ENCODE measurements at places on chromosomes 3 and 15. TPM values are rescaled to one million over a fixed set of nuclear protein-coding genes. Genes with fewer than 3 reads are reported as not detected.

DNA sequence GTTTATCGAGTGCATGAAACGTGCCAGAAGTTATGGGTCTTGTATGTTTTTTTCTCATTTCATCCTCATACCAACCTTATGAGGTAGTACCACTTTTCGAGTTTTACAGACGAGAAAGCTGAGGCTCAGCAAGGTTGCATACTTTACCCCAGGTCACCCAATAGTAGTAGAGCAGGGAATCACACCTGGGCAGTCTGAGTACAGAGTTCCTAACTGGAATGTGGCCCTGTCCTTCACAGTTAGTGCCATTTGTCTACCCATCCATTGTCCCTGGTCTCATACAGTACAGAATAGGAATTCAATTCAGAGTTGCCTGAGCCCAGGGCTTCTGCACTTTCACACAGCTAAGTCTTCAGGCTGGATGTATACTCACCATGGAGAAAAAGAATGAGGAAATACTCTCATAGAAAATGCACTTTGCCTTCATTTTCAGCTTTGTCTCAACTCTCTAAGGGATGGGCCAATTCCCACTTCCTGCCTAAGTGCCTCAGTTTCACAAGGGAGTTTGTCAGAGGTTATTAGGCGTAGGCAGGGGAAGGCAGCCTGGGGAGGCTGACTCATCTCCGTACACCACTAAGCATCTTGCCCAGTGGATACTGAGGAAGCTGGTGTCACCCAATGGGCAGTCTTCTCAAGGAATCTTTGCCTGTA lies 93.2 kb downstream of the TMEM212 start:
- no peak for DNase-seq

DNA sequence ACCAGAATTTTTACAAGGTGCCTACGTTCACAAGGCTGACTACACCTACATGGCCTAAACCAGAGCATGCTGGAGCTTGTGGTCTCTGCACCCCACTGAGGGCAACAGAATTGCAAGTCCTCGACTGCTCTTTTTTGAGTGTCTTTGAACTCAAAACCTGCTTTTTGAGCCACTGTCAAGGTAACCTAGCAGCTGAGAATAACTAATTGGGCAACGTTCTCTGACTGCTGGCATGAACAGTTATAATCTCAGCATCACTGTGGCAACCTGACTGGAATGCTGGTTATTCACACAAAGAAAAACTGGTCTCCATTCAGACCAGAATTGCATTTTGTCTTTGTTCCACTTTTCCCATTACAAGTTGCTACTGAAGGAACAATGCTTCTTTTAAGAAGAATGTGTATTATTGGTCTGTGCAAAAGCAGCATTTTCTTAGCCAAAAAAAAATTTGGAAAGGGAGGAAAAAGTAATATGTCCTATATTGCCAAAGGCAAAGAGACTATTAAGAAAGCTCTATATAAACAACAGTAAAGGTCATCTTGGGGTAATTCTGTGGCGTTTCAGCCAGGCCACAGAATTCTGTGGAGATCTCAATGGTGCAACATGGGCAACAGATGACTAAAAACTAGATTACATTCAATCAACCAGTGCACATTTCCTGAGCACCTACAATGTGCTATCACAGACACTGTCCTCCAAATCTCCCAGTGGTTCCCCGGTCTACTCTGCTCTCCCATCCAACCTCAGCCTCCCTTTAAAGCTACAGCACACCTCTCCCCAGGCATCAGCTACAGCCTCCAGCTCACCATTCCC lies 76.8 kb downstream of the TNIK start:
- DNase-seq: no peak

The ZWILCH gene
- polyA plus RNA-seq: 21.4 TPM

DNA sequence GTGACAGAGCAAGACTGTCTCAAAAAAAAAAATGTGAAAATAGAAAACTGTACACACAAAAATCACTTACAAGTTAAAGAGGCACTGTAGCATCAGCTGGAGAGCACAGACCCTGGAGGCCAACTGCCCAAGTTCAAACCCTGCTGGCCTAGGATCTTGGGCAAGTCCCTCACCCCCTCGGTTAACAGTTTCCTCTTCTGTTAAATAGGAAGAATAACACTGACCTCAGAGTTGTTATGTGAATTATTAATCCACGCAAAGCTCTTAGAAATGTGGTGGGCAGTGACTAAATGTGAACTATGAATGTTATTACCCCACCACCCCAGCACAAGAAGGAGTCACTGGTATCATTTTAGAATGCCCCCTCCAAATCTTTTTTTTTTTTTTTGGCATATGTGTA lies 11.2 kb downstream of the CIB1 start:
- no peak for DNase-seq

GRCh38 chr3:128297401-128298138 lies 144.3 kb downstream of the EEFSEC start:
- DNase-seq: no peak

The LEKR1 gene
- 1.8 TPM for polyA plus RNA-seq

DNA sequence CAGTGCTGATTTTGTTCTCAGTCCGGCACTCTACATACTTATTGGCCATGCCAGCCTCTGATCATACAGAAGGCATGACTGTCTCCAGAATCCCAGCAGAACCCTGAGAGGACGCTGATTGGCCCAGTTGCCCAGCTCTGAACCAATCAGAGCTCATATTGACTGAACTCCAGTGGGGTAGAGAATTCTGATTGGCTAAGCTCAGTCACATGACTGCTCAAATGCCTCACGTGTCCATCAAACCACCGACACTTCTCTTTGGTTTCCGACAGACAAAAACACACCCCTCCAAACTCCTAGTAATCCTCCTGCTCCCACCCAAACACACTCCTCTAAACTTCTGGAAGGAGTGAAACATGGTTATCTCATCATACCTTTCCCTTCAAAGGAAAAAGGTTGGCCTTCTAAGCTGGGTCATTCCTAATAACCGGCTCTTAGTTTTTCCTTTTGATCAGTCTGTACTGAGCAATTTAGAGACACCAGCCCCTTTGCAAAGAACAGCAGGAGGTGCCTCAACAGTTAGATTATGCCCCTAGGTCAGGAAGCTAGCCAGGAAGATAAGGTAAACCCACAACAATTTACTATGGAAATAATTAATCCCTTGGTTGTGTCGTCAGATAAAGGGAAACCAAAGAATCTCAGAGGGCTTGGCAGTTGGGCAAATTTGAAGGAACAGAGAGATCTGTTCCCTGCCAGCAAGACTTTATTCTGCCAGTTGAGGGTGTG lies 187.8 kb downstream of the TLE3 start:
- DNase-seq: no peak

The RYR3 gene
- polyA plus RNA-seq: 12.0 TPM

DNA sequence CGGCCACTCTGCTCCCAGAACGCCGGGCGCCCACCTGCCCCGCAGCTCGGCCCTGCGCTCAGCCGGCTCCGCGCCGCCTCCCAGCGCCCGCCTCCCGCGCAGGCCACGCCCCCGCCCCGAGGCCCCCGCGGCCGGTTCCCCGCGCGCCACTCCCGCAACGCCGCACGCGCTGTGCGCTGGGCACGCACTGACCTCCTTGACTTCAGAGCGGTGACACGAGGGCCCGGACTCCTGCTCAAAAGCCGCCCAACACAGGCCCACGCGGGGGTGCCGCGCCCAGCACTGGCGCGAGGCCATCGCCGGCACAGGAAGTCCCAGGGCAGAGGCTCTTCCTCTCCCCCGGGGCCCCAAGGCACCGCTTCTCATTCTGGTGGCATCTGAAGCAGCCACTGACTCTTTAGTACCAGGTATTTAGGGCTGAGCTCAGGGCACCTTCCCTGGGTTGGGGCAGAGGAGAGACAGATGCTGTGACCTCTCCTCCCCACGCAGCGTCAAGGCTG lies 12.4 kb downstream of the TNK2 start:
- no peak for DNase-seq

DNA sequence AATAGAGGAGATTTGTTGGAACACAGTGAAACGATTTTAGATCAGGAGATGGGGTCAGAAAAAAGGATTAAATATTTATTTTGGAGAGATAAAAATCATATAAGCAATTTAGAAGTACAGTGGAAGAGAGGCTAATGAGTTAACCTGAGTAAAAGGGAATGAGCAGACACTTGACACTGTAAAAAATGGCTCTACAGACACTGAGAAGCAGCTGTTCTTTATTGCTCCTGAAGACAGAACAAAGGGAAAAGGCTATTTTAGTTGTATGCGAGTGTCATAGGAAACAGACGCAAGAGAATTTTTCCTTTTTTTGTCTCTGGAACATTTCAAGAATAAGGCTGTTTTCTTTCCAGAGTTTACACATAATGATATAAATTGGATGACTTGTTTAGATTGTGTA lies 34.3 kb downstream of the ASTE1 start:
- no peak for DNase-seq

GRCh38 chr3:27356976-27357375 lies 12.2 kb downstream of the NEK10 start:
- no peak for DNase-seq

DNA sequence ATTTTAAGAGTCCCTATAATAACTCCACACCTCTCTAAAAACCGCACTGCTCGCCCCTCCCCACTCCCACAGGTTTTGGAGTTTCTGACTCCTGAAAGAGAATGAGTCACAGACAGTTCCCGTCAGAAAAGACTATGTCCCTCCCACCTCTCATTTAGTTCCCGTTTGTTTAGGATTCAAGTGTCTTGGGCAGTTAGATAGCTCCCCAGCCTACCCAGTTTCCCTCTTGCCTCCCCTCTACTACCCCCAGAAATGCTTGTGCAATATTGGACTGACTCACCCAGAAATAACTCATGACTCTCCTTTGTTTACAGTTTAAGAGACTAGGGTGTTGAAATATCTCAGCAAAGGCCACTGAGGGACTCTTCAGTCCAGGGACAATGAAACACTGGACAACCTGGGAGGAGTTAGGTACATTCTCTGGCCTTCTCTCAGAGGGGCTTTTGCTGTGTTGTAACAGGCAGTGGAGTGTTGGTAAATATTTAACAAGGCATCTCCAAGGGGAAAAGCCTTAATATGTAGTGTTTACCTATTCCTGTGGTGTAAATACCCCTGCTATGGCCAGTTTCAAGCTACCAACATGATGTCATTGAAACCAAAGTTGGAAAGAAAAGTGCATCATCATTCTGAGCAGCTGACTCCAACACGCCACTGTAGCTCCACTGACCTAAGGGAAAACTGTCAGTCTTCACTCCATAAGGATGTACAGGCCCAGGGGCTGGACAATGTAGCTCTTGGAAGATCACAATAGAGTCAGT lies 96.1 kb upstream of the CHD2 start:
- DNase-seq: peak; percentile 51

DNA sequence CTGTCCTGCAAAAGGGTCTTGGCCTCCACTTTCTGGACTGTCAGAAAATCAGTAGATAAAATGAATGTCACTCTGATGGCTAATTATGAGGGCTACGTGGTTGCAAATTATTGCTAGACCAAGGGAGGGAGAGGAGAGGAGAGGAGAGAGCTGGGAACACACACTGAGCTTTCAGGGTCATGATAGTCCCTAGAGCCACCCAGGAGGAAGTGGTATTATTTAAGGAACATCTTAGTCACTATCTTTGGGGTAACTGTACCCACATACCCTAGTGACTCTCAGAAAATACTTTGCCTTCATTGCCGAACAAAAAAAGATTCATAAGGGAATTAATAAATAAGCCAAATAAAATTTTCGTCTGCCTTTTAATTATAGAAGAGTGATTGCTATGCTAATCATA lies 642.3 kb upstream of the CFAP20DC start:
- DNase-seq: no peak

DNA sequence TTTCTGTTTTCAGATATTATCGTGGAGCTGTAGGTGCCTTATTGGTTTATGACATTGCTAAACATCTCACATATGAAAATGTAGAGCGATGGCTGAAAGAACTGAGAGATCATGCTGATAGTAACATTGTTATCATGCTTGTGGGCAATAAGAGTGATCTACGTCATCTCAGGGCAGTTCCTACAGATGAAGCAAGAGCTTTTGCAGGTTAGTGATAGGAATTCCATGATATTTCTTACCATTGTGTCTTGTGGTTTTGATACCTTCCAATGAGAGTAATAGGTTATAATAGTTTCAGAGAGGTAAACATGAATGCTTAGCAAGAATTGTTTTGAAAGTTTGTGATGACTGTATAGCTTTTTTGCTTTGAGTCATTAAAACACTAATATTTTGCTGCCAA lies 8.5 kb downstream of the RAB11A start:
- no peak for DNase-seq

DNA sequence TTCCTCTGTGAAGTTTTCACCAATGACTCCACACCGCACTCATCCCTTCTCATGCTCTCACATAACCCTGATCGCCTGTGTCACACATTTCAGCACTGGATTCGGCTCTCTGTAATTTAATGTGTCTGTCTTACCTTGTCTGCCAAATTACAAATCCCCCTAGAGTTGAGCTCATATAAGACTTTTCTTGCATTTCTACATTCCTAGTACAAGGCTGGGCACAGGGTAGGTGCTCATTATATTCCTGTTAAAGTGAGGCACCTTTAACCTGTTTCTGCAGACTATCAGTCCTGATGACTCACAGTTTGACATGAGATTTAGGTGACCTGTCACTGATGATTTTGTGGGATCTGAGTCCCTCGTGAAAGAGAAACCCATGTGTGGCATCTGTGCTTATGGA lies 22.6 kb downstream of the TGM5 start:
- no peak for DNase-seq

GRCh38 chr3:9077029-9077428 lies 113.8 kb upstream of the RAD18 start:
- no peak for DNase-seq

DNA sequence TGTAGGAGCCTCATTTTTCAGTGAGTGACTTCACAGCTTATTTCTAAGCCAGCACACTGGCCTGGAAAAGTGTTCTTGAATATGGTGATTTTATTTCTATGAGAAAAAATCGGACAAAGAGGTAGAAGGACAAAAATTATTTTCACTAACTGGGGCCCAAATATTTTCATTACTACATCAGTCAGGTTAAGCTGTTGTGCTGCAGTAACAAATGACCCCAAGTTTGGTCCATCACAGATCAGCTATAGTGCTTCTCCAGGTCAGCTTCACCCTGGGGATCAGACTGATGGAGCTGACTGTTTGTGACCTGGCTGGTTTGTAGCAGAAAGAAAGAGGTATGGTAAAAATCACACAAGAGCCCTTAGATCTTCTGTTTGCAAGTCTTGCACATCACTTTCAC lies 97.9 kb upstream of the STT3B start:
- no peak for DNase-seq

The TNFSF10 gene
- polyA plus RNA-seq: 42.0 TPM

The FANCD2 gene
- 15.8 TPM for polyA plus RNA-seq

The TMEM158 gene
- 3.4 TPM for polyA plus RNA-seq

The QRICH1 gene
- polyA plus RNA-seq: 89.8 TPM

GRCh38 chr15:47461652-47462141 lies 255.6 kb upstream of the SEMA6D start:
- DNase-seq: no peak

- no peak for DNase-seq
Measured at GRCh38 chr3:194571491-194572142, 61.6 kb downstream of the TMEM44 start.

GRCh38 chr3:41212088-41212487 lies 12.8 kb downstream of the CTNNB1 start:
- no peak for DNase-seq

The ALDH1L1 gene
- polyA plus RNA-seq: 0.28 TPM

The WDR6 gene
- 171 TPM for polyA plus RNA-seq

DNA sequence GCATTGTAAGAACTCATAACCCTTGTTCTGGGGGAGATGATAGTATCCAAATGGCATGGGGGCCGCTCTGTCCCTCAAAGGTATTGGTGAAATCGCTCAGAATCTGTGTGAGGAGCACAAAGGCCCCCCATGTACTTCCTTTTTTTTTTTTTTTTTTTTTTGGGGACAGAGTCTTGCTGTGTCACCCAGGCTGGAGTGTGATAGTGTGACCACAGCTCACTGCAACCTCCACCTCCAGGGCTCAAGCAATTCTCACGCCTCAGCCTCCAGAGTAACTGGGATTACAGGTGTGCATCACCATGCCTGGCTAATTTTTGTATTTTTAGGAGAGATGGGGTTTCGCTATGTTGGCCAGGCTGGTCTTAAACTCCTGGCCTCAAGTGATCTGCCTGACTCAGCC lies 37.0 kb downstream of the CMTM8 start:
- no peak for DNase-seq

Data from right lung (tissue), 10 donors.